H9 (cell line): ENCODE measurements at places on chromosomes 7 and 10. TPM values are rescaled to one million over a fixed set of nuclear protein-coding genes. Genes with fewer than 3 reads are reported as not detected.

The CELF2 gene
- total RNA-seq = 28.7 and 29.3 TPM in 2 replicates

- no peak for DNase-seq
These were observed 62.9 kb upstream of the MKRN1 start for GRCh38 chr7:140542228-140542603.

GRCh38 chr7:14351167-14351566 lies 361.7 kb upstream of the ETV1 start:
- no peak for DNase-seq

DNA sequence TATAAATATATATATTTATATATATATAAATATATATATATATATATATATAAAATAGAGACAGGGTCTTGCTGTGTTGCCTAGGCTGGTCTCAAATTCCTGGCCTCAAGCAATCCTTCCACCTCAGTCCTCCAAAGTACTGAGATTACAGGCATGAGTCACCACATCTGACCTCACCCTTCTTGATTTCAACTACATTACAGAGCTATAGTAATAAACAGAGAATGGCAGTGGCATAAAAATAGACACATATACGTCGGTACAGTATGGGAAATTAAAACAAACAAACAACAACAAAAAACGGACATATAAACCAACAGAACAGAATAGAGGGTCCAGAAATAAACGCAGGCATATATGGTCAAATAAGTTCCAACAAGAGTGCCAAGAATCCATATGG lies 77.6 kb upstream of the PPP1R3A start:
- no peak for DNase-seq

GRCh38 chr10:102796407-102797176 lies 40.6 kb downstream of the CYP17A1 start:
- no peak for DNase-seq
